ENCODE measurements at places on chromosomes 1 and 21. TPM values are rescaled to one million over a fixed set of nuclear protein-coding genes. Genes with fewer than 3 reads are reported as not detected.

Gene LAMTOR5
- 259 TPM for polyA plus RNA-seq

Gene OR2T11
- polyA plus RNA-seq = not detected

GRCh38 chr1:210143465-210144062, 89.0 kb upstream of the SERTAD4 start:
- peak; percentile 74 for DNase-seq

GRCh38 chr1:87155170-87155569, 173.5 kb upstream of the LMO4 start:
- no peak for DNase-seq

Gene PRMT6
- polyA plus RNA-seq = 44.4 TPM

DNA sequence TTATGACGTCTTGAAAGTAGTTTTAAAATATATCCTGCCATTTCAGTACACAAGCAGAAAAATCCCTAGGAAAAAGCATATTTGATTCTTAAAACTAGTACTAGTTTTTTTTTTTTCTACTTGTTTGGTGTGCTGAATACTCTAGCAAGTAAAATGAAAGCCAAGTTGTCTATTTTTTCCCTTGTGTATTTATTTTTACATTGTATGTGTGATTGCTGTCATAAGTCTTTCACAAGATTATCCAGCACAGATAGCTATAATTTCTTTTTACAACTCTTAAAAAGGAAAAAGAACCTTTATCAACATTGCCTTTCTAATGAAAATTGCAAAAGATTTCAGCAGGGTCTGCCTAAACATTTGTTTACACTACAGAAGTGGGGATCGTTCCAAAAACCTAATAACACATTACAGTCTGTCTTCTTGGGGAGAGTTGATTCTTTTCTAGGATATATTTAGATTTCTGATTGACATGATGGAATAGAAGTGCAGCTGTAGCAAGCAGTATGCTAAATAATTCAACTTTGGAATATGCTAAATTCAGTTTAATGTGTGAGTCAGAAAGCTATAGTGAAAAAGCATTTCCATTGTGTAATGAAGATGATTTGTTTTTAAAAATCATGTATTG, 2.5 kb downstream of the DR1 start:
- no peak for DNase-seq

Gene TNFRSF4
- 1.0 TPM for polyA plus RNA-seq

Gene AMY2B
- polyA plus RNA-seq = 75.7 TPM

GRCh38 chr1:36094621-36095061, 5.9 kb downstream of the ADPRS start:
- DNase-seq = no peak

GRCh38 chr1:235078480-235079381, 49.9 kb downstream of the TOMM20 start:
- DNase-seq = no peak

Gene HCRTR1
- 0.13 TPM for polyA plus RNA-seq

DNA sequence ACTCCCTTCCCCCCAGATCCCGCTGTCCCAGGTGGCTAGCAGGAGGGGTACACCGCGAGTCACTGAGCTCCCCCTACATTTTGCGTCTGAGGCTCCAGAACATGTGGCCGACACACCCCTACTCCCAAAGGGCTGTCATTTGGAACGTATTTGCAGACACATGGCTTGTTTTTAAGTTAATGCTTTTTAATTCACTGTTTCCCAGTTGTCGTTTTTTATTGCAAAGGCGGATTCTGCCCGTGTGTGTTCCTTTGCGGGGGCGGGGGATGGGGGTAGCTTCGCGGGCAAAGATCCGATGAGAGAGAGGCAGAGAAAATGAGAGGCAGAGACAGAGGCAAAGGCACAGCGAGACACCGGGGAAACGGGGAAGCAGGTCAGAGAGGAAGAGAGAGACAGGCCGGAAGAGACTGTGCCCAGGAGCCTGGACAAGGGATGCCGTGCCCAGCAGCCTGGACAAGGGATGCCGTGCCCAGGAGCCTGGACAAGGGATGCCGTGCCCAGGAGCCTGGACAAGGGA, 270.2 kb downstream of the FOXD2 start:
- no peak for DNase-seq

DNA sequence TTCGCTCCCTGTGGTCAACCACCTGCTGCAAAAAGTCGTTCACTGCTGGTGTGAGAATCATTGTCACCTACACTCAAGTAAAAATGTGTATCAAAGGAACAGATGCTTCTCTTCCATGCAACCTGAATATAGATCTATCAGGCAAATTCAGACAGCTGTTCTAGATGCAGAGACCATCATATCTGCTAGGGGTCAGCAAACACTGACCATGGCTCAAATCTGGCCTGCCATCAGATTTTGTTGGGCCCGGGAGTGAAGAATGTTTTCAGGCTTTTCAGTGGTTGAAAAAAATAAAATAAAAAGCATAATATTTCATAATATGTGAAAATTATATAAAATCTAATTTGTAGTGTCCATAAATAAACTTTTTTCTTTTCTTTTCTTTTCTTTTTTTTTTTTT, 199.6 kb downstream of the RGS7 start:
- DNase-seq = no peak

Gene SORT1
- 66.4 TPM for polyA plus RNA-seq

GRCh38 chr1:64242895-64243756, 39.7 kb downstream of the UBE2U start:
- DNase-seq = peak; percentile 35

- no peak for DNase-seq
Measured at GRCh38 chr1:36089393-36090121, 865 bp downstream of the ADPRS start.

GRCh38 chr1:16072095-16072494, 1.4 kb downstream of the FAM131C start:
- no peak for DNase-seq

Gene RASSF5
- 5.1 TPM for polyA plus RNA-seq

GRCh38 chr1:14136152-14136763, 436.3 kb downstream of the PRDM2 start:
- no peak for DNase-seq

Data from left kidney (tissue), 8 donors.